ENCODE measurements at places on chromosomes 13 and 19.

- DNase-seq: no peak
Observed at GRCh38 chr13:103812971-103813370, 746.8 kb upstream of the SLC10A2 start.

- DNase-seq: no peak
Observed at GRCh38 chr13:60584976-60585375, 188.0 kb downstream of the TDRD3 start.

DNA sequence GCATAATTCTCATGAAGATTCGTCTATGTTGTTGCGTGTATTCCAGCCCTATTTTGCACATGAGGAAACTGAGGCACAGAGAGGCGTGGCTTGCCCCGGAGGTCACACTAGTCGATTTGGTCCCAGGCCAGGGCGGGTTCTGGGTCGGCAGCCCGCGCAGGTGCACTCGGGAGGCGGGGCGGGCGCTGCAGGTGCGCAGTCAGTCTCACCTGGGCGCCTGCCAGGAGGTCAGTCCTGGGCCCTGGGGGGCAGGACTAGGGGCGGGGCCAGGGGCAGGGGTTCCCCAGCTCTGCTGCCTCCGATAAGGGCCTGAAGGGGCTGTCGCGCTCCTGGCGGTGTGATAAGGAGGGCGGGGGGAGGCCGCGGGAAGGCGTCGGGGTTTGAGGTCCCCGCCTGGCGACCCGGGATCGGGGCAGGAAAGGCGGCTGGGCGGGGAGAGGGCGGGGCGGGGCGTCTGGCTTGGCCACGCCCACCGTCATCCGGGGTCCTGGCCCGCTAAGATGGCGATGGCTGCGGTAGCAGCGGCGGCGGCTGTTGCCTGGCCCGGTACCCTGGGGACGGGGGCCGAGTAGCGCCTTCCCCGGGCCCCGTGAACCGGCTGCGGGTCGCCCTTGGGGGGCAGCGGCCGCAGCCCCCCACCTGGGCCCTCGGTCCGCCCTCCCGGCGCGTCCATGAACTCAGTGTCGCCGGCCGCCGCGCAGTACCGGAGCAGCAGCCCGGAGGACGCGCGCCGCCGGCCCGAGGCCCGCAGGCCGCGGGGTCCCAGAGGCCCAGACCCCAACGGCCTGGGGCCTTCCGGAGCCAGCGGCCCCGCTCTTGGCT, at the start of gene ATG4D:
Gene ATG4D (plus strand): TSS at position 485 of the 822 bp plus-strand sequence. CDS start 187 bp downstream, at position 672.
- DNase-seq: peak; percentile 82

- no peak for DNase-seq
Observed at GRCh38 chr19:52600639-52601024, 30.5 kb downstream of the ZNF701 start.

- DNase-seq: no peak
Observed at GRCh38 chr13:33139780-33140535, 123.7 kb downstream of the KL start.

DNA sequence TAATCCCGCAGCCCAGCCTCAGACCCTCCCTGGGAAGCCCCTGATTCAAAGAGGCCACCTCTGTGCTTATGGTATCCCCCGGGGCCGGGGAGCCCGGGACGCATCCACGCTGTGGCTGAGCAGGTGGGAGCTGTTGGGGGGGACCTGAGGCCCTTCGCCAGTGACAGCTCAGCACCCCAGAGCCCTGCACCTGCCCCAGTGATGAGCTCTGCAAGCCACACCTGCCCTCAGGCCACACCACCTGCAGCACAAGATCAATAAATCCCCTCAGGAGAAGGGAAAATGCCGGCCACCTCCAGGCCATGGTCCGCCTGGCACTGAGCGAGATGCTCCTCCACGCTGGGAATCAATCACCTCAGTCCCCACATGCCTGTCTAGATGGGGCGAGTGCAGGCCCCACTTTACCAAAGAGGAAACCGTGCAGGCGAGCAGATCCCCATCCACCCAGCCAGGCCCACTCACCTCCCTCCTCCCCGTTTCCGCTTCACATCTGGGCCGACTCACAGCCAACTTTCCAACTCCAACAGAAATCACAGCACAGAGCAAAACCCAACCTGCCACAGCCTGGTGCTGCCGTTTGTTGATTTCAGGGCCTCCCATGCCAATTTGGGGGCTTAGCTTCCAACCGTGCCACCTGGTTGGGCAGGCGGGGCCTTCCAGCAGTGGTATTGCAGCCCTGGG, 12.8 kb downstream of the MOB3A start:
- peak; percentile 76 for DNase-seq

- DNase-seq: no peak
Observed at GRCh38 chr13:78997902-78998629, 339.1 kb upstream of the OBI1 start.

DNA sequence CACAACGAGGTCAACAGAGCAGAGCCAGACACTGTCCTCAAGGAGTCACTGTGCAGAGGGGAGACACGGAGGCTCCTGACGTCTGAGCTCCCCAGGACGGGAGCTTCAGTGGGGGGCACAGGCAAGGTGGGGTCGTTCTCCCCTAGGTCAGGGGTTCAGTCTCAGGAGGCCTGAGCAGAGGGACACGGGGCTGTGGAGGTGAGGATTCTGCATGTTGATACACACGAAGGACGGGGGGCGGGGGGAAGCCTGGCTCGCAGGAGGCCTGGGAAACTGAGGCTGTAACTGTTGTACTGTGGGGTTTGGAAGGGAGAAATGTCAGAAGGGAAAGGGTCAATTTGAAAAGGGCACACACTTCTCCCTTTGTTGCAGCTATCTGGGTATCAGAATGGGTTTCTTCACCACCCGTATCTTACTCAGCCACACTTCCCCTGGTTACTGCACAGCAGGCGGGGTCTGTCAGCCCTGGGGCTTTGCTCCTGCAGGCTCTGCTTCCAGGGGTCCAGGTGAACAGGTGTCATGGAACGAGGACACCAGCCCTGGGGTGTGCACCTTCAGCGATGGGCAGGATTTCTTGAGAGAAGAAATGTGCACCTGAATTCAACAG, 748 bp upstream of the SIGLEC8 start:
- no peak for DNase-seq

- no peak for DNase-seq
Observed at GRCh38 chr13:28542804-28543203, 47.9 kb upstream of the FLT1 start.

DNA sequence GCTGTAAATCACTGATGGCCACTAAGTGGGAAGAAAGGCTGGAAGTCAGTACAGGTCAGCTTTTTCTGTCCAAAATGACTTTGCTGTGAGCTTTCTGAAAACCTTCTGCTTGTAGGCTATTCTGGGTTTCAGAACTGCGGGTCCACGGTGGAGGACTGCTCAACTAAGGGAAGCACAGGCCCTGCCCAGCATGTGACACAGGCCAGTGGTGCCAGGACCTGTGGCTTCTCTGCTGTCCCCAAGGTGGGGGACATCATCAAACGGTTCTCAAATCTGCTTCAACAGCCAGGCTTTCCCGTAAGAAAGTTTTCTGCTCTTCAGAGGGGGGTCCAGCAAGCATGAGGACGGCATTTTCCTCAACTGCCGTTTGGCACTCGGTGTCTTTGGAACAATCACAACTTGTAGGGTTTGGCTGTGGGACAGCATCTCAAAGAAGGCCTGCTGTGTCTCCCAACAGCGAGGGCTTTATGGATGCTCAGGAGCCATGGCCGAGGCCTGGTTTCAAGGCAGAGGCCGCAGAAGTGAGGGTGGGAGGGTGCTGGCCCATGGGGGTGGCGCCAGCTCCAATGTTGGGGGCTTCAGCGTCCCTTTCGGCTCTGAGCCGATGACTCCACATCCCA, 3.8 kb downstream of the SGTA start:
- no peak for DNase-seq

DNA sequence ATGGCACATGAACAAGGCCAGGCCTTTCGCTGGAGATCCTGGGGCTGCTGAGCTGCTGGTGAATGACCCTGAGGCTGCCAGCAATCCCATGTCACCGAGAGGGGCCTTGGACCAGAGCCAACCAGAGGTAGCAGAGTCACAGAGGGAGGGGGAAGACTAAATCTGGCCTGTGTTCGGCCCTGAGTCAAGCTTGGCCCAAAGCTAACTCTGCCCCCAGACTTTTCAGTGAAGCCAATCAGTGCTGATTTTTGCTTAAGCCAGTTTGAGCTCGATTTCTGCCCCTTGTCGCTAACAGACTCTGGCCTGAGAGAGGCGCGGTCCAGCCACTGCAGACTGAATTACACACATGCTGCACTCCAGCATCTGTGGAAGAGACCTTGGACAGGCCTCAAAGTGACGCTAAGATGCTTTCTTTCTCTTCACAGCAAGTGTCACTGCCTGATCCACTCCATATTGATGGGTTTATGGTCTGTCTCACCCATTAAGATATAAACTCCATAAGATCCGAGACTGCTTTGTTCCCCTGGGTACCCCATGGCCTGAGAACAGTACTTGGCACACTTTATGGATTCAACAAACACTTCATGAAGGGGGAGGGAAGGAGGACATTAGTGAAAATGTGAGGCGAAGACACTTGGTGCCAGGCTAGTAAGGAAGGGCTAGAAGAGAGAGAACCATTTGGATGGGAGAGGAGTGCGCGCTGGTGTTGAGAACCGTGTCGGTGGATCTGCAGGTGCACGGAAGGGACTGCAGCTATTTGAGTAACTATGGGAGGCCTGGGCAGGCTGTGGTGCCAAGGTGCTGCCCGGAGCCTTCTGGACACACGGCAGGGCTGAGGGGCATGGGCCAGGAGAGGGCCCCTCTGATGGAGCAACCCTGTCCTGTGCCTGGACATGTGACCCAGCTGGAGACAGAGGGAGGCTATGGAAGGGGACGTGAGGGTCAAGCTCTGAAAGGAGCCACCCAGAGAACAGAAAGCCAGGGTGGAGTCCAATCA, 17.6 kb downstream of the RANBP3 start:
- DNase-seq: no peak

DNA sequence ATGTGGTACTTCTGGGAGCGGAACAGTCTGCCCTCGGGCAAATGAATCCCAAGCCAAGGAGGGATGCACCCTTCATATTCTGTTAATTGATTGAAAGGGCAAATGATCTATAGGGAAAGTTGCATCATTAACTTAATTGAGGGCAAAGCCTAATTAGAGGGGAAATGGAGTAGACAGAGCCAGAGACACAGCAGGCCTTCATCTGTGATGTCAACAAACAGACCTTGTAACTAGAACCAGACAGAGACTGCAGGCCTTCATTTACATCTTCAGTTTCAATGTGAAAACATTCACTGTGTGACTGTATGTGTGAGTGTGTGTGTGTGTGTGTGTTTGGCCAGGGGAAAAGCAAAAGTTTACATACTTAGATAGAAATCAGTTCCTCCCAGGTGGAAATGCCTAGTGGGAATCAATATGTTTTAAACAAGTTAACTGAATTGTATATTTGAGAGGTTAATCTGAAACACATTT, 126.4 kb downstream of the SPRY2 start:
- DNase-seq: no peak

GRCh38 chr13:113292021-113292862, 4.8 kb upstream of the LAMP1 start:
- DNase-seq: peak; percentile 3

- DNase-seq: no peak
Observed at GRCh38 chr19:4061683-4062418, 4.8 kb downstream of the ZBTB7A start.

- DNase-seq: no peak
Observed at GRCh38 chr19:49860336-49861102, 6.9 kb downstream of the PNKP start.

- no peak for DNase-seq
Observed at GRCh38 chr13:93649496-93649895, 422.9 kb downstream of the GPC6 start.

GRCh38 chr19:7868671-7869452, 5.3 kb downstream of the PRR36 start:
- peak; percentile 87 for DNase-seq

GRCh38 chr13:78476910-78477309, 126.4 kb downstream of the POU4F1 start:
- DNase-seq: no peak

DNA sequence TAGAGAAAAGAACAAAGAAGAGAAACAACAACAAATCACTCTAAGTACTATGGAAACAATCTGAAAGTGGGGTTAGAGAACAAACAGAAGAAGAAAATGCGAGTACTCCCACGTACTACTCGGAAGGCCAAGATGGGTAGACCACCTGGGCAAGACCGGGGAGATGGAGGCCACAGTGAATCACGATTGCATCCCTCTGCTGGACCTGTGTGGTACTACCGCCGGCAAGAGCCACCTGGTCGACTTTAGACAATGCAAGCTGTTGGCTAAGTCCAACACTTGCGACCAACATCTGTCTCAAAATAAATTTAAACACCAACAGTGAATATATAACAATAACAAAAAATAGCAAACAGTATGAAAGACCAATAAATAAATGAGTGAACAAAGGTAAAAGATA, 45.5 kb upstream of the ZNF91 start:
- no peak for DNase-seq

GRCh38 chr19:15187026-15188007, 13.5 kb downstream of the NOTCH3 start:
- DNase-seq: no peak

DNA sequence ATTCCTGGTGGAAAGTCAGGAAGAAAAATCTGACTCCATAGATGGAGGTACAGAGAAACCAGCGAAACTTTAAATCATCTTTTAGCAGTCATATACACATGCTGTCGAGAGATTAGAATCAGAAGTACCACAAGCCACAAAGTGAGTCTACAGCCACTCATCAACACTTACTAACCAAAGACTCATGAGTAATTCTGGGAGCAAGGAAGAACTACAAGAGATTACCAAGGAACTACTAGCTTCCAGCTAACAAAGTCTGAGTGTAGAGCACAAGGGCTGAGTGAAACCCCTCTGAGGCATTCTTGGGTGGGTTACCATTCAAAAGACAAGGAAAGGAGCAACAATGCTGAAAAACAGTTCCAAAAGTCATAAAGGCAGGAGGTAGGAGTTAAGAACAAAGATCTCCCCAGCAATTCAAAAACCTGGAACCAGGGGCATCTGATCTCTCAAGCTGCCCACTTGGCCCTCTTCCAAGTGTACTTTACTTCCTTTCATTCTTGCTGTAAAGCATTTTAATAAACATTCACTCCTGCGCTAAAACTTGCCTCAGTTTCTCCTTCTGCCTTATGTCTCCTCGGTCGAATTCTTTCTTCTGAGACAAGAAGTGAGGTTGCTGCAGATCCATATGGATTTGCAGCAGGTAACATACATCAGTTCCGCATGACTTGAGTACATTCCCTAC, 13.0 kb downstream of the RBM26 start:
- peak; percentile 59 for DNase-seq

DNA sequence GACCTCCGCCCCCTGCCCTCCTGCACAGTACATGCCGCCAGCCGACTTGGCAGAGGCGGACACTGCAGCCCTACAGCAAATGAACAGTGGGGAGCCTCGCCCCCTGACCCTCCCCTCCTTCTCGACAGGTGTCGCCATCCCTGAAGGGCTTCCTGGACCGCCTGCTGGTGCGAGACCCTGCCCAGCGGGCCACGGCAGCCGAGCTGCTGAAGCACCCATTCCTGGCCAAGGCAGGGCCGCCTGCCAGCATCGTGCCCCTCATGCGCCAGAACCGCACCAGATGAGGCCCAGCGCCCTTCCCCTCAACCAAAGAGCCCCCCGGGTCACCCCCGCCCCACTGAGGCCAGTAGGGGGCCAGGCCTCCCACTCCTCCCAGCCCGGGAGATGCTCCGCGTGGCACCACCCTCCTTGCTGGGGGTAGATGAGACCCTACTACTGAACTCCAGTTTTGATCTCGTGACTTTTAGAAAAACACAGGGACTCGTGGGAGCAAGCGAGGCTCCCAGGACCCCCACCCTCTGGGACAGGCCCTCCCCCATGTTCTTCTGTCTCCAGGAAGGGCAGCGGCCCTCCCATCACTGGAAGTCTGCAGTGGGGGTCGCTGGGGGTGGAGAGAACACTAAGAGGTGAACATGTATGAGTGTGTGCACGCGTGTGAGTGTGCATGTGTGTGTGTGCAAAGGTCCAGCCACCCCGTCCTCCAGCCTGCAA, 18.3 kb upstream of the NCCRP1 start:
- no peak for DNase-seq

GRCh38 chr13:110687736-110688135, 18.2 kb downstream of the CARS2 start:
- DNase-seq: no peak
